ENCODE measurements at places on chromosomes 7 and 10. TPM values are rescaled to one million over a fixed set of nuclear protein-coding genes. Genes with fewer than 3 reads are reported as not detected.
A peak's percentile ranks its signal among the peaks of the same experiment; 100 is the strongest.

DNA sequence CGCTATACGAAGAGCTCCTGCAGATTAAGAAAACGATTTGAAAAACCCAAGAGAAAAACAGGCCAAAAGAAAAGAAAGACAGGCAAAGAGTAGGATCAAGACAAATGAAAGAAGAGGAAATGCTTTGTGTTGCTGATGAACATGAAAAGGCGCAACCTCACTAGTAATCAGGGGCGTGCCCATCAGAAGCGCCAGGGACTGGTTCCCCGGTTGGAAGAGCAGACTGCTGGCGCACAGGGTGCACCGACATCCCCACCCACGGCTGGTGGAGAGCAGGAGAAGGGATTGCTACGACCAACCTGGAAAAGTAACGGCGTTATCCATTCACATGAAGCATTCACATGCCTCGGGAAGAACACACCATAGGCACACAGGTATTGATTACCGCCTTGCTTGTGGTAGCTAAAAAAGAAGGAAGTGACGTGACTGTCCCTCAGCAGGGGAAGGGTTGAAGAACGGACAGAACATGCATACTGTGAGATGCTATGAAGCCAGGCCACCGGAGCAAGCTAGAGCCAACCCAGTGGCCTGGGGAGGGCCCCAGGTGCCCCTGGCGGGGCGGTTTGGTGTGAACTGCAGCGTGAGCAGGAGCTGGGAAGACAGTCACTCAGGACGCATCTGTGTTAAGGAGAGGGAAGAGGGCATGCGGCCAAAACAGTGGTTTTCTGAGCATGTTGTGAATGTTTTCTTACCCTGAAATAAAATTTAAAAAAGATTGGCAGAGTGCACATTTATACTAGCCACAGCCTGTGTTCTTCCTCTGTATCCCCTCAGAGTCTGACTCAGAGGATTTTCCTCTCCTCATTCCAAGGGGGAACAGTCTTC lies 18.3 kb downstream of the AGAP3 start:
- DNase-seq = no peak

DNA sequence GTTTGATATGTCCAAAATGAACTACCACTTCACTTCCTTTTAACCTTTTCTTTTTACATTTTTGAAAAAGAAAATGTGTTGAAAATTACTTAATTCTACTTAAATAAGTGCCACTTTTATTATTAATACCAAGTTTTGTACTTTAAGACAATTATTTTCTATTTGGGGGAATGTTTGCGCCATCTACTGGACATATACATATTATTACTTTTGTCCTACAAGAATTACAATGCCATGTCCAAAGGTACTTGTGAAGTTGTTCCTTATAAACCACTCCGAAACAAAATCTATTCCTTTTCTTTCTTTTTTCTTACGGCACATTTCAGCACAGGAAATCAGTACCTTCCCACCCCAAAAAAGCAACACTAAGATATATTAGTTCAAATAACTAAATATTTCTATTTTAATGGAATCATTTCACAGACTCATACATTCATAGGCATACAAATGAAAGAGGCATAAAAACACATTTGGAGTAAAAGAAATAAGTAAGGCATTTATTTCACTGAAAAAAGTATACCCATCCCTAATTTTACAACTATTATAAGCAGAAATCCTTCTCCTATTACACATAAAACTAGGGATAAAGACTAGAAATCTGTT lies 169.9 kb downstream of the RNF133 start:
- peak; percentile 80 for DNase-seq

GRCh38 chr10:78041170-78042057 lies 7.8 kb downstream of the RPS24 start:
- DNase-seq = no peak

TLX1 gene
- not detected for polyA plus RNA-seq

PRXL2A gene
- polyA plus RNA-seq = 178 TPM

ANKRD61 gene
- not detected for polyA plus RNA-seq

STRIP2 gene
- polyA plus RNA-seq = 1.2 TPM

CALML3 gene
- 11.9 TPM for polyA plus RNA-seq

DNAJC30 gene
- 10.5 TPM for polyA plus RNA-seq

DNA sequence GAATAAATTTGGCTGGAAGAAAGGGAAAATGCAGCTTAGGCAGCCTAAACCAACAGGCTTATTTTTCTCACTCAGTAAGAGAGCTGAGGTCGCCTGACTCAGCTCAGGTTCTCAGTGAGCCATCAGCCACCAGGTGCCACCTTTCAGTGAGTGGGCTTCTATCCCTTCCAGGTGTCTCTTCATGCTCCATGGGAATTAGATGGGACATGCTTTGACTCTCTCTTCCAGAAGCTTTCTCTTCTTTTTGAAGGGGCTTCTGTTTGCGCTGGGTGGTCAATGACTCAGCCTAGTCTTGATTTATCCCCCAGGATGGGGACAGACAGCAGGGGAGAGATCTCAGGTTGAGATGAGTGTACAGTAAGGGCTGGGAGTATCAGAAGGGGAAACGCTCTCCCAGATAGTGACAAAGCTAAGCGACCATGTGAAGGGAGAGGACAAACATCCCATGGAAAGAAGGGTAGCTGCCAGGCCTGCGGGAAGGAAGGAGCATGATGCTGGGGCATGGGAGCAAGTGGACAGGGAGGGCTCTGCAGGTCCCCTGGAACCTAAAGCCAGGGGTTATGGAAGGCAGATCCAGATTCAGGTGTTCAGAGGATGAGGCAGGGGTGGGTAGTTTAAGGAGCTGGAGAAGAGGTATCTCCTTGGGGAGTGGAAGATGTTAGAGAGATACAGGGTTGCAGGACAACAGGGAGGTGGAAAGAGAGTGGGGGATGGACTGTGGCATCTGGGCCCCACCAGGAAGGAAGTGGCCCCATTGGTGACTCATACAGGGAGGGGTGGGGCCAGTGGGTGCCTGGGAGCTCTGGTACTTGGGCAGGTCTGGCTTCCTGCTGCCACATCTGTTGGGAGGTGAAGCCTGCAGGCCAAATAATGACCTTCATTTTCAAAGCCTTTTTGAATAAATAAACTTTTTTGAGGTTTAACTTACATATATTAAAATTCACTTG lies 32.5 kb downstream of the OGDH start:
- no peak for DNase-seq

- no peak for DNase-seq
Measured at GRCh38 chr7:39645482-39646407, 22.4 kb downstream of the RALA start.

All from brain (organoid and tissue), 16 donors.